Activated CD4-positive, CD25-positive, alpha-beta regulatory T cell treated with anti-CD3 and anti-CD28 coated beads, Interleukin-2, amount 50 U/mL, for 72 hours (primary cell): ENCODE measurements at places on chromosomes 3 and 15.

DNA sequence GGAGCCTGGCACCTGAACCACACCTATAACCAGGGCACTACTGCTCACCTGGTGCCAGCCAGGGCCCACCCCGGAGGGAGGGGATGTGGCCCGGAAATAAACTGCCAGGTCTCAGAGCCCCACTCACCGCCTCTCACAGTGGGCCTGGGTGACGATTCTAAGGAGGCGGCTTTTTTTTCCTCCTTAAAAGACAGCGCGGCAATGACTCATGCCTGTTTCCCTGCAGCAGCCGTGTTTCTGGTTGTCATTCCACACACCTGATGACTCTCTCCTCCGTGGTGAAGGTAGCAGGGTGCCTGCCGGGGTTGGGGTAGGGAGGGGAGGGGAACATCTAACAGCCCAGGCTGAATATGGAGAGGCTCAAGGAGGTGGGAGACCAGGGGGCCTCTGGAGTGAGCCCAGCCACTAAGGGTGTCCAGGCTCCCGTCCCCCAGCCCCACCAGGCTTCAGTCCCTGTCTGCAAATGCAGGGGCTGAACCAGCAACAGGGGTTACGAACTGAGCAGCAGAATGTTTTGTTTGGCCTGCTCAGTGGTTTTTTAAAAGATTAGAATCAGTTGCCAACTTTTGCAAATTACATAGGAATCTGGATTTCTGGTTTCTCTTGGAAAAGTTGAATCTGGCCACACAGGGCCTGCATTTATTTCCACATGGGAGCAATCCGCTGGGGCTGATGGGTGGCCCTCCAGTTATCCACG lies 127.3 kb upstream of the LINGO1 start:
- no peak for DNase-seq

DNA sequence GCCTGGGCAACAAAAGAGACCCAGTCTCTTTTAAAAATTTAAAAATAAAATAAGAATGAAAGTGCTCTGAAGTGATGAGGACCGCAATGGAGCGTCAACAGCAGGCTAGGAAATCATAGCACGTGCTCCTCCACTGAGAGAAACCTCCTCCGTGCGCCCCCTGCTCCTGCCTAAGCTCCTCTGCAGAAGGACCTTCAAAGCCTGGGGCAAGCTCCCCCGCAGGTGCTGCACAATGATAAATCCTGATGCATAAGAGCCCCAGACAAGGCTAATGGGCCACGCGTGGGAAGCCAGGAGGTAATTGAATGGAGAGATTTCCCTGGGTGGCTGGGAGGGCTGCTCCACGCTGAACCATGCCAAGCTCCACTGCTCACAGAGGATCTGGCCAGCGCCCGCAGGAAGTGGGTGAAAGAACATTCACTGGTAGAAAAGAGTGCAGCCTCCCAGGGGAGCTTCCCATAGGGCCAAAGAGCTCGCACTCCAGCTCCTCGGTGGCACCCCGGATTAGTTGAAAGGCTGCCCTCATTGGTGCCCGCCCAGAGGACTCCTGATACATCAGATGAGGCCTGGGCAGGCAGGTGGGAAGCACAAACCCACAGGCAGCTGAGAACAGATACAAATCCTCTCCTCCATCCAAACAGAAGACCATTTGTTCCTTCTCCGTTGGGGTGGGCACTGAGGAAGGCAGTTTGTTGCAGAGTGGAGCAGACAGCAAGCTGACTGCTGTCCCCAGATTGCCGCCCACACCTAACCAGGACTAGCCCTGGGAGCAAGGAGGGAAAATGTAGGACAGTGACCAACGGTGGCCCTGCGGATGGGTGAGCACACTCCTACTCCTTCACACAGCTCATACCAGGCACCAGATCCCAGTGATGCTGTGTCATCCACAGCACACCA lies 52.5 kb downstream of the CPN2 start:
- DNase-seq = no peak

- DNase-seq = no peak
Observed at GRCh38 chr15:69000091-69000490, 14.4 kb upstream of the NOX5 start.

DNA sequence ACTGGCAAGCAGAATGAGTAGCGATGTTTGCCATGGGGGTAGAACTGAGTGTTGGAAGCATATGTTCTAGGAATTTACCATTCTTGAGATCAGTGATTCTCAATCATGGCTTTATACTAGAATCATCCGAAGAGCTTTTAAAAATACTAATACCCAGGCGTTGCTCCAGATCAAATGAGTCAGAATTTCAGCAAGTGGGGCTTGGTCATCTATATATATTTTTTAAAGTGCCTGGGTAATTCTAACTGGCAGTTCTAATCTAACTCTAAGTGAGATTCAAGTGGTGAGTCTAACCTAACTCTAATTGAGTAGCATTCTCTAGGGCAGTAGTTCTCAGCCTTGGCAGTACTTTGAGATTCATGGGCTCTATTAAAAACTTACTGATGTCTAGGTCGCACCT lies 20.8 kb downstream of the TM4SF1 start:
- no peak for DNase-seq

DNA sequence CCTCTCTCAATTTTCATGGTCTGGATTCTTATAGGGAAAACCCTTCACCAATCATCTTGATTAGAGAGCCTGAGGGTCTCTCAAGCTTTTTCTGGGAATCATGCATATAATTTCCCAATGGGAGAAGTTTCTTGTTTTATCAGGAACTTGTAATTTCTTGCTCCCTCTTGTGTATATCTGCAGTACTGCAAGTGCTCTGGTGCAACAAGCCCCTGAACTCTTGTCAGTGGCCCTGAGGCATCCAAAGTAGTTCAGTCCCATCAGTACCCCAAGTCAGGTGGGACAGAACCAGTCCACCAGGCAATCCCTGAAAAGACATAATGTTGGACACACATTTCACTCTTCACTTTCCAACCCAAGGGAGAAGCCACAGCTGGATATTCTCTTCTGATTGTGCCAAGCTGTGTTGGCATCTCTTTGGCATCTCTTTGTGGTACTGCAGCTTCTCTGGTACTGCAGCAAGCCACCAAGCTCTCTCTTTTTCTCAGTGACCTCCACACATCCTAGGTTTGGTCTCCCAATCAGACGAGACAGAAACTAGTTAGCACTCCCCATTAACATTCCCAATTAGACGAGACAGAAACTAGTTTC lies 214.5 kb downstream of the ZIC4 start:
- DNase-seq = no peak

- no peak for DNase-seq
Observed at GRCh38 chr3:154548341-154548740, 118.4 kb upstream of the GPR149 start.

GRCh38 chr3:28210968-28211713 lies 30.3 kb upstream of the CMC1 start:
- DNase-seq = no peak

- no peak for DNase-seq
Observed at GRCh38 chr15:31262901-31263671, 63.5 kb upstream of the KLF13 start.

GRCh38 chr15:37019479-37020433 lies 80.6 kb downstream of the MEIS2 start:
- no peak for DNase-seq

- no peak for DNase-seq
Observed at GRCh38 chr15:40420793-40421192, 15.2 kb downstream of the IVD start.

DNA sequence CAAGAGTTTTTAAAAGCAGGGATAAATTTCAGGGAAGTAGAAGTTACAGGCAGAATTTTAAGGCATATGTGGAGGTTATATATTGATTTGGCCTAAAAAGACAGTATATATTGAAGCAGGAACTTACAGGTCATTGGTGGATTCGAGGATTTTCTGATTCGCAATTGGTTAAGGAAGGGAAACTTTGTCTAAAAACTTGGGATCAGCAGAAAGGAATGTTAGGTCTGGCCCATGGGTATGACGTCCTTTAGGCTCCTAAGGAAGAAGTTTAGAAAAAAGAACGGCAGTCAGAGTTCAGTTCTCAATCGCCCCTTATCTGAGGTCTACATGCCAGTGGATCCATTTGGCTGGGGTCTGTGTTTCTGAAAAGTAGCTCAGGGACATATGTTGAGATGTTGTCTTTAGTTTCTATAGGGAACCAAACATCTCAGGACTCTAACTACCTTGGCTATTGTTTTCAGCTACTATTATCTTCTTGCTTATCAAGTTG lies 33.2 kb upstream of the ACP3 start:
- DNase-seq = no peak

DNA sequence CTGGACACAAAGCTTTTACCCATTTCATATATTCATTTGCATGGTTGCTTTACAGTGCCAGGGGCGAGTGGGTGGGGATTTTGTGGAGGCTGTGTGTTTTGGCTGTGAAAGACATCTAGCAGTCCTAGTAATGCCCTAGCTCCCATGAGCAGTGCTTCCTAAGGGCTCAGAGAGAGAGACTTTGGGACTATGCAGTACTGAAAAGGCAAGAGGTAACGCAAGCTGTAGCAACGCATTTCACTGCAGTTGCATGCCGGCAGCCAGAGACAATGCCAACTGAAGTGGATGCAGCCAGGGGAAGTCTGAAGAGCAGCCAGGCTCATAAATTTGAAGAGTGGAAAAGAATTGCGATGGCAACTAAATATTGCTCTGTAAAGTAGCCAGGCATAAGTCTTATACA lies 27.4 kb upstream of the ATP10A start:
- DNase-seq = no peak

- no peak for DNase-seq
Observed at GRCh38 chr3:101387351-101387750, 67.0 kb upstream of the IMPG2 start.
